ENCODE measurements at places on chromosomes 2 and 18.

DNA sequence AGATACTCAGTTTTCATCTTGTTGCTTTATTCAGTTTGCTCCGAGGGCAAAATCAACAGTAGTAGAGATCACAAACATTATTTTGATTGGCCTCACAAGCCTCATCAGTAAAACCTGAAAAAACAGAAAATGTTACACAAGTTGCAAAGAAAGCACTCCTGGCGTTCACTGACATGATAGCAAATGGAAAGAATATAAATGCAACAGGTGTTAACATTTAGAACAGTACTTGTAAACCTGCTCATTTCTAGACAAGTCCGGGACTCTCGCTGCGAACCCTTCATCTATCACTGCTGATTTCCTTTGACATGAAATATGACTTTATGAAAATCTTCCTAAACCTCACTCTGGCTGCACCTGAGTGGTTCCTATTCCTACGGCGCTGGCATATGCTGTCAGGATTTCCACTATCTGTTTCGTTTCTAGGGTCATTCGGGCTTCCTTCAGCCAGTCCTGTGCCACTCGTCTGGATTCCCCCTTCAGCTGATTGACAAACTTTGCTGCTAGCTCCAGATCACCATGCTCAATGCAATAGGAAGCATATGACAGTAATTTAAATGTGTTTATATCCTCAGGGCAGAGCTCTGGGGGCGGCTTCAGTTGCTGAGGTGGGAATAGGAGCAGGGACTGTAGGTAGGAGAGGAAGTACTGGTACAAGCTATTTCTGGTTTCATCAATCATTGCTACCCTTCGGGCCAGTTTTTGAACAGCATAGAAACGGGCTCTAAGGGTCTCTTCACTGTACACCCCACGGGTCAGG, 38.1 kb downstream of the PTCD3 start:
- no peak for DNase-seq

DNA sequence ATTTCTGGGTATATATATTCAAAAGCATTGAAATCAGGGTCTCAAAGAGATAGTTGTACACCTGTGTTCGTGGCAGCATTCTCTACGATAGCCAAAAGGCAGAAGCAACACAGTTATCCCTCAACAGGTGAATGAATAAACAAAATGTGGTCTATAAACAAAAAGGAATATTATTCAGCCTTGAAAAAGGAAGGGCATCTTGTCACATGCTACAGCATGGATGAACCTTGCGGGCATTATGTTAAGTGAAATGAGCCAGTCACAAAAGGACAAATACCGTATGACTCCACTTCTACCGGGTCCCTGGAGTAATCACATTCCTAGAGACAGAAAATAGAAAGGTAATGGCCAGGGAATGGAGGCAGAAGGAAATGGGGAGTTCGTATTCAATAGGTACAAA, 228.8 kb downstream of the SH3BP4 start:
- DNase-seq, result no peak

DNA sequence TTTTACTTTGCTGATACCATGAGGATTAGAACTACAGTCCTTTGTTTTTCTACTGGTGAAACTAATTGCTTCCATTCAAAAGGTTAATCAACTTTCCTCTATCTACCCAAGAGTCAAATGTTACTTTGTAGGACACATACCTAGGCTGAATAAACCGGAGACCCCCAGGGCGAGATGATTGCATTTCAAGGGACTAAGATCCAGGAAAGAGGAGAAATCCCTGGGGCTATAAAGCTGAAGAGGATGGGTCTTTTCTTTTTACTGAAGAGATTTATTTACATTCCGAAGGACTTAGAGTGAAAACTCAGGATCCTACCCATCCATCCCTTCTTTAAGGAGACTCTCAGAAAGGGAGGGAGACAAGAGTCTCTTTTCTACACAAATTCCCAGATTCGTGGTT, 331.9 kb downstream of the CDH19 start:
- no peak for DNase-seq

DNA sequence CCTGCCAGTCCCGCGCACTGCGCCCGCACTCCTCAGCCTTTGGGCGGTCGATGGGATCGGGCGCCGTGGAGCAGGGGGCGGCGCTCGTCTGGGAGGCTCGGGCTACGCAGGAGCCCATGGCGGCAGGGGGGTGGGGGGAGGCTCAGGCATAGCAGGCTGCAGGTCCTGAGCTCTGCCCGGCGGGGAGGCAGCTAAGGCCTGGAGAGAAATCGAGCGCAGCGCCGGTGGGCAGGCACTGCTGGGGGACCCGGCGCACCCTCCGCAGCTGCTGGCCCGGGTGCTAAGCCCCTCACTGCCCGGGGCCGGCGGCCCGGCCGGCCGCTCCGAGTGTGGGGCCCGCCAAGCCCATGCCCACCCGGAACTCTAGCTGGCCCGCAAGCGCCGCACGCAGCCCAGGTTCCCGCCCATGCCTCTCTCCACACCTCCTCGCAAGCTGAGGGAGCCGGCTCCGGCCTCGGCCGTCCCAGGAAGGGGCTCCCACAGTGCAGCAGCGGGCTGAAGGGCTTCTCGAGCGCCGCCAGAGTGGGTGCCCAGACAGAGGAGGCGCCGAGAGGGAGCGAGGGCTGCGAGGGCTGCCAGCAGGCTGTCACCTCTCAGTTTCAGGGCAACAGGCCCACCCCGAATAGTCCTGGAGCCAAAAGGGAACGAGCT, 74.1 kb downstream of the PSMG2 start:
- DNase-seq, result no peak

DNA sequence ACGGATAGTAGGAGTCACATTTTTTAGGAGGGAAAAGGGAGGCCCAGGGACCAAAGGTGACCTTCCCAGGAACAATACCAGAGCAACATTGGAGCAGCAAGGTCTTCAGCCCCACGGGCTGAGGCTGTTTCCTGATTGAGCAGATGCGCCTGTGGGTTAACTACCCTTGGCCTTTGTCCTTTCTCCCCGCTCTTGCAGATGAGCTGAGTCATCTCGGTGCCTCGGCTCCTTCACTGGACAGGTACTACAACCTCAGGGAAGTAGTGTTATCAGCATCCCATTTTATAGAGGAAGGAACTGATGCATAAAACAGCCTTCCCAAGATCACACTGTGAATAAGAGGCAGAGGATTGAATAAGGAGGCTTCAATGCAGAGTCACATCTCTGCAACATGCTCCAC, 43.5 kb downstream of the DHRS9 start:
- no peak for DNase-seq

GRCh38 chr2:12769492-12770105, 52.9 kb downstream of the TRIB2 start:
- DNase-seq, result no peak

DNA sequence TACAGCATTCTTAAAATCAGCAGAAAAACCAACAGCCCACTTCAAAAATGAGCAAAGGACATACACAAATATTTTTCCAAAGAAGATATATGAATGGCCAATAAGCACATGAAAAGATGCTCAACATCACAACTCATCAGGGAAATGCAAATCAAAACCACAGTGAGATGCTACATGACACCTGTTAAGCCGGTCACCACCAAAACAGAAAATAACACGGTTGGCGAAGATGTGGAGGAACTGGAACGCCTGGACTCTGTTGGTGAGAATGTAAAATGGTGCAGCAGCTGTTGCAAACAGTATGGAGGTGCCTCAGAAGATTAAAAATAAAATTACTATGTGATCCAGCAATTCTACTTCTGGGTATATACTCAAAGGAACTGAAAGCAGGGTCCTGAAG, 184.8 kb downstream of the INHBB start:
- no peak for DNase-seq

GRCh38 chr2:9800975-9801726, 42.1 kb upstream of the TAF1B start:
- DNase-seq, result no peak

- no peak for DNase-seq
Observed at GRCh38 chr2:152350155-152350679, 15.2 kb downstream of the FMNL2 start.

GRCh38 chr2:44817256-44817655, 124.2 kb upstream of the SIX3 start:
- DNase-seq, result no peak

DNA sequence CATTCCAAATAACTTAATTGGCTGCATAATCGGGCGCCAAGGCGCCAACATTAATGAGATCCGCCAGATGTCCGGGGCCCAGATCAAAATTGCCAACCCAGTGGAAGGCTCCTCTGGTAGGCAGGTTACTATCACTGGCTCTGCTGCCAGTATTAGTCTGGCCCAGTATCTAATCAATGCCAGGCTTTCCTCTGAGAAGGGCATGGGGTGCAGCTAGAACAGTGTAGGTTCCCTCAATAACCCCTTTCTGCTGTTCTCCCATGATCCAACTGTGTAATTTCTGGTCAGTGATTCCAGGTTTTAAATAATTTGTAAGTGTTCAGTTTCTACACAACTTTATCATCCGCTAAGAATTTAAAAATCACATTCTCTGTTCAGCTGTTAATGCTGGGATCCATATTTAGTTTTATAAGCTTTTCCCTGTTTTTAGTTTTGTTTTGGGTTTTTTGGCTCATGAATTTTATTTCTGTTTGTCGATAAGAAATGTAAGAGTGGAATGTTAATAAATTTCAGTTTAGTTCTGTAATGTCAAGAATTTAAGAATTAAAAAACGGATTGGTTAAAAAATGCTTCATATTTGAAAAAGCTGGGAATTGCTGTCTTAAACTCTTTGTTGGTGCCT, 1.4 kb downstream of the PCBP1 start:
- DNase-seq, result no peak

- DNase-seq, result no peak
Observed at GRCh38 chr2:2827761-2828221, 496.7 kb upstream of the MYT1L start.
